Left ventricle myocardium inferior (tissue), 1 donor: ENCODE measurements at places on chromosomes 6 and 20.

- no peak for DNase-seq
These were observed 6.5 kb downstream of the RIPOR2 start for GRCh38 chr6:24929242-24929641.

GRCh38 chr6:85456782-85457181, 6.9 kb downstream of the NT5E start:
- no peak for DNase-seq

DNA sequence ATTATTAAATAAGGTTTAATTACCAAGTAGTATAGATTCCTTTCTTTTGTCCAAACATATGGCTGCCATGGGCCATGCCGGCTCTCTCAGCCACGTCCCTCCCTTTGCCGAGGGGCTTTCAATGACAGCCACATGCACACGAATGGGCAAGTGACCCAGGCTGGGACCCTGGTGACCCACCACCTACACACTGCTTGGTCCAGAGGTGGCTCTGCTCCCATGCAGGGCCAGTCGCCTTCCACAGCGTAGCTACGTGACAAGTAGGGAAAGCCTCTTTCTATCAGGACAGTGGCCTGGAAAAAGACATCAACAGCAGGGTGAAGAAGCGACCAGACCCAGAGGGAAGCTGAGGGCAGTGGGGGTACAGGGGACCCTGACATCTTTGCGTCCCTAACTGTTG, 152.8 kb upstream of the CST7 start:
- no peak for DNase-seq

DNA sequence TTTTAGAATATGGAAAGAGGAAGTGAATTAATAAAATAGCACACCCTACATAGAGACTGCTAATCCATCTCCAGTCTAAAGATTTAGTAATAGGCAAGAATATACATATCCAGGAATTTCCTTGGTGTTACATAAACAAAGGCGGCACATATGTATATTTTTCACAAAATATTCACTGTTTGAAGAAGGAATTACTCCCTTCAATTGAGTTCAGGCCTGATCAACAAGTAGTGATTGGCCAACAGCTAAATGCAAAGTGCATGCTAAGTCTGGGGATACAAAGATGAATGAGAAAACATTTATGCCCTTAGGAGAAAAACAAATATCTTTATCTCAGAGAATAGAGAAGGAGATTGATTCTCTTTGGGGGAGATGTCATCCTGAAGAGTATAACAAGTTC, 6.5 kb upstream of the HCRTR2 start:
- no peak for DNase-seq

GRCh38 chr6:82033631-82034211, 213.8 kb downstream of the IBTK start:
- DNase-seq, result peak; percentile 46

GRCh38 chr6:127550403-127550802, 26.6 kb upstream of the C6orf58 start:
- no peak for DNase-seq

DNA sequence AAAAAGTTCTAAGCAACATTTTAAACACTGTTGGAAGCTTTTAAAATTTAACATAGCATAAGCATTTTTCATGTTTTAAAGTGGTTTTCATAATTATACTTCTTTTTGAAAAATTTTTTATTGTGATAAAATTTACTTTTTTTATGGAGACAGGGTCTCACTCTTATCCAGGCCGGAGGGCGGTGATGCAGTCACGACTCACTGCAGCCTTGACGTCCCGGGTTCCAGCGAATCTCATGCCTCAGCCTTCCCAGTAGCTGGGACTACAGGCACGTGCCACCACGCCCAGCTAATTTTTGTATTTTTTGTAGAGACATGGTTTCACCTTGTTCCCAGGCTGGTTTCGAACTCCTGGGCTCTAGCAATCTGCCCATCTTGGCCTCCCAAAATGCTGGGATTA, 46.1 kb upstream of the TULP4 start:
- DNase-seq, result no peak

DNA sequence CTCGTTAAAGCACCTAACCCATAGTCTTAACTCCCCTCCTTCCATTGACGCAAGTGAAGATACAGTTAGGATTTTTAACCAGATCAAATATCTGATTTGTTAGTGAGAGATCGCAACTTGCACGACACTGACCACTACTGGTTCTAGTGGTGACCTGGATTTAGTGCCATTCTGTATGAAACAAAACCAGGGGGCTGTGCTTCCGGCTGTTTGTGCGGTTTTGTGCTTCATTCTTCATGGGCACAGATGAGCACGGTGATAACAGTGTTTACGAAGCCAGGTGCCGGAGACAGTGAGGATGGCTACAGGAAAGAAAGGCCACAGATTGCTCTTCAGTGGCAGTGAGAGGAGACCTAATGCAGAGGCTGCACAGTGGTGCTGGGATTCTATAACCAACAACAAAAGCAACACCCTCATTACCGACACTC, 75.5 kb downstream of the NOL4L start:
- DNase-seq, result no peak
